ENCODE measurements at places on chromosomes 7 and 10. TPM values are rescaled to one million over a fixed set of nuclear protein-coding genes. Genes with fewer than 3 reads are reported as not detected.

- no peak for DNase-seq
Measured at GRCh38 chr7:110835849-110836248, 255.1 kb upstream of the LRRN3 start.

DNA sequence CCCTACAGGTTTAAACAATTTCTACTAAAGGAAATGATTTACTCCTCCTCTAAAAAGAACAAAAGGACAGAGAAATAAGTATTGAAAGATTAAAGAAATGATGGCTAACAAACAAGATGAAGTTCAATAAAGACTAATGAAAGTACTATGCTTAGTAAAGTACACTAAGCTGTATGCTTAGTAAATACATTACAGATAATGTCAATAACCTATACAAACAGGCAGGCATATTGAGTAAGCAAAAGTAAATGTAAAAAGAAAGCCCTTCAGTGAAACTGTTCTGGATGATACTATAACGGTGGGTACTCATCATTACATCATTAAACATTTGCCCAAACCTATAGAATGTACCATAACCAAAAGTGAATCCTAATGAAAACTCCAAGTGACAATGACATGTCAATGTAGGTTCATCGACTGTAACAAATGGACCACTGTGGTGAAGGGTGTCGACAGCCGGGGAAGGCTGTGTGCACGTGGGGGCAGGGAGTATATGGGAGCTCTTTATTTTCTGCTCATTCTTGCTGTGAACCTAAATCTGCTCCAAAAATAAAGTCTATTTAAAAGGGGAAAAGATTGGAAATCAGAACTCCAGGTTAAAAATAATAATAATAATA is 34.0 kb downstream of the CYTH3 start:
- no peak for DNase-seq

GRCh38 chr7:135620980-135621850 is 41.1 kb upstream of the STMP1 start:
- DNase-seq, result no peak

GRCh38 chr10:101164020-101164419 is 32.9 kb downstream of the TLX1 start:
- no peak for DNase-seq

Gene DLD
- total RNA-seq, result 318 TPM

Gene KAZALD1
- total RNA-seq, result 5.0 TPM
